Left hindlimb (tissue), 1 donor: ENCODE measurements at places on chromosomes 5 and 9.

- DNase-seq, result no peak
Measured at GRCh38 chr9:107094370-107094769, 188.7 kb upstream of the RAD23B start.

DNA sequence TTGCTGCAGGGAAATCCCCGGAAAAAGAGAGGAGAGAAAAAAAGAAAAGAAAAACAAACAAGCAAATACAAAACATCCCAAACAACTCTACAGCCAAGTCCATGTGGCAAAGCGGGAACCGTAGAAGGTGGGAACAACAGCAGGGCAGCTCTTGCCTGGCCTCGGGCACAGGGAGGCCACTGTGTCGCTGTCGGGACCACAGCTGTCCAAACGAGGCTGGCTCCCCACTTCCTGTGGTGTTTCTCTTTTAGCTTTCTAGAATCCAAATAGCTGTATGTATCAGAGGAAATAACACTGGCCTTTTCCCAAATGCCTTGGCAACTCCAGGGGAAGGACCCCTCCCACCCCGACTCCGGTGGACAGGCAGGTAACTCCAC lies 41.6 kb upstream of the EQTN start:
- DNase-seq, result no peak

- DNase-seq, result no peak
Measured at GRCh38 chr9:125161284-125161918, 18.1 kb upstream of the SCAI start.

- no peak for DNase-seq
Measured at GRCh38 chr9:122780026-122780425, 8.7 kb upstream of the OR5C1 start.

- peak; percentile 87 for DNase-seq
Measured at GRCh38 chr5:53479590-53480415, 626 bp upstream of the FST start.

DNA sequence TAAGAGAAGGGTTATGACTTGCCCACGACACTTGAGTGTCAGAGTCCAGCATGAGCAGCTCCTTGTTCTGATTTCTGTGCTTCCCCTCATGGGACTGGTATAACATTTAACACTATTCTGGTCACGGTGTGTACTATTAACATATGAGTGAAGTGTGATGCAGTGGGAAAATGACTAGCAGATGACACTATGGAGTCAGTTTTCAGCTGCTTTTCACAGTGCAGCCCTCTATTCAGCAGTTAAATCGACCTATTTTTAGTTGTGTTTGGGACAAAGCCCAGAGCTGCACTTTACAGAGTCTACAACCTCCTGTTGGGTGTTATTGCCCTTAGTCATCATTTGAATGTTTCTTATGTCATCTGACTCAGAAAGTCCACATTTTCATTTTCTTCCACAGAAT lies 59.1 kb downstream of the CHSY3 start:
- peak; percentile 32 for DNase-seq

GRCh38 chr5:158737536-158738027 lies 362.1 kb downstream of the EBF1 start:
- no peak for DNase-seq

GRCh38 chr5:180595046-180595379 lies 3.7 kb upstream of the SCGB3A1 start:
- DNase-seq, result no peak

DNA sequence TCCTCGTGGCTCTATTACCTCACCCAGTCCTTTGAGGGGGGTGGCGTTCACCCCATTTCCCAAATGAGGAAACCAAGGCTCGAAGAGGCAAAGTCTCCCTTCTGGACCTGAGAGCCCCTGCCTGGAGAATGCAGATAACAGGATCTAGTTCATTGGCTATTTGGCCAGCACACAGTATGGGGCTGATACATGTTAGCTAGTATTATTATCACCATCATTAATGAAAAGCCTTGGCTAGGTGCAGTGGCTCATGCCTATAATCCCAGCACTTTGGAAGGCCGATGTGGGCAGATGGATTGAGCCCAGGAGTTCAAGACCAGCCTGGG lies 4.3 kb downstream of the SH3GLB2 start:
- no peak for DNase-seq

DNA sequence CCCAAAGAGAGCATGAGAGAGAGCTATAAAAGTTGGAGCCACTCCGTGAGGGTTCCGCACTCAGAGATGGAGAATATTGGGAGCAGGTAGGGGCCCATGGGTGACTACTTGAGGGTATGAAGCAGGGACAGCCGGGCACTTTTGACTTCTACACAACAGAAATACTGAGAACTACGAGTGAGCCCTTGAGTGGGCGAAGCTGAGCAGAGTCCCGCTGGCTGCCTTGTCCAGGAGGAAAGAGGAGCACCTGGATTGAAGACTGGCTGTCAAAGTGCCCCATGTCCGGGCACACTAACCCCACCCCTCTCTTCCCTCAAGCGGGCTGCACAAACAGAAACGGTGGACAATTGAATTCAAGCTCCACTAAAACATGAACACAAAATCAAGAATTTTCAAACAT lies 33.6 kb downstream of the FYB1 start:
- DNase-seq, result no peak

DNA sequence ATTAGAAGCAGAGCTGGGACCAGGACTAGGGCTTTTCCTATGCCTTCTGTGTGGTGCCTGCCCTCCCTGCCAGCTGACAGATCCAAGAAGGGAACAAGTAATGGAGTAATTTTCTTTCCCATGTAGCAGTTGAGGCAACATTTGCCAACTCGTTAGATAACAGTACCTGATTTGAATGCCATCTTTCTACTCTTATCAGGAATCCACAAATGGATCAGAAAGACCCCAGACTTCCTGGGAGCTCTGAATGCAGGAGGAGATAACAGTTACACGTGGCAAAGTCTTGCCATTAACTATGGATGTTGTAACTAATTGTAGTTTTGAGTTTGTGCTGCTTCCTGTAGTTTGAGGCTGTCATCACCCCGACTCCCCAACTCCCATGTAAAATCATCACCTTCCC lies 39.2 kb downstream of the RCL1 start:
- no peak for DNase-seq

- no peak for DNase-seq
Measured at GRCh38 chr5:7978991-7979390, 110.0 kb downstream of the MTRR start.

DNA sequence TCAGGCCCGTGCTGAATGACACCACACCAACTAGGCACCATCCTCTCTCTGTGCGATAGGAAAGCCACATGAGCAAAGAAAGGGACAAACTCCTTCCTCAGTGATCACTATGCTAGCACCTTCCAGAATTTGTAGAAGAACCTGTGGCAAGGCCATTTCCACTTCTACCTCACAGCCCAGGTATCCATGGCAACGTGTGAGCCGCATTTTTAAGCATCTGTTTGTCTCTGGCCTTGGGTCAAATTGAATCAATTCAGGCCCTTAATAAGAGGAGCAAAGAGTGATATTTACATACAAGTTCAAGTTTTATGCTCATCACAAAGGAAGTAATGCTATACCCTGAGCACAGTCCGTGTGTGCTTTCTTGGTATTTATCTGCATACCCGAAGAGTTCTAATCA lies 179.3 kb downstream of the SLC12A2 start:
- DNase-seq, result no peak

DNA sequence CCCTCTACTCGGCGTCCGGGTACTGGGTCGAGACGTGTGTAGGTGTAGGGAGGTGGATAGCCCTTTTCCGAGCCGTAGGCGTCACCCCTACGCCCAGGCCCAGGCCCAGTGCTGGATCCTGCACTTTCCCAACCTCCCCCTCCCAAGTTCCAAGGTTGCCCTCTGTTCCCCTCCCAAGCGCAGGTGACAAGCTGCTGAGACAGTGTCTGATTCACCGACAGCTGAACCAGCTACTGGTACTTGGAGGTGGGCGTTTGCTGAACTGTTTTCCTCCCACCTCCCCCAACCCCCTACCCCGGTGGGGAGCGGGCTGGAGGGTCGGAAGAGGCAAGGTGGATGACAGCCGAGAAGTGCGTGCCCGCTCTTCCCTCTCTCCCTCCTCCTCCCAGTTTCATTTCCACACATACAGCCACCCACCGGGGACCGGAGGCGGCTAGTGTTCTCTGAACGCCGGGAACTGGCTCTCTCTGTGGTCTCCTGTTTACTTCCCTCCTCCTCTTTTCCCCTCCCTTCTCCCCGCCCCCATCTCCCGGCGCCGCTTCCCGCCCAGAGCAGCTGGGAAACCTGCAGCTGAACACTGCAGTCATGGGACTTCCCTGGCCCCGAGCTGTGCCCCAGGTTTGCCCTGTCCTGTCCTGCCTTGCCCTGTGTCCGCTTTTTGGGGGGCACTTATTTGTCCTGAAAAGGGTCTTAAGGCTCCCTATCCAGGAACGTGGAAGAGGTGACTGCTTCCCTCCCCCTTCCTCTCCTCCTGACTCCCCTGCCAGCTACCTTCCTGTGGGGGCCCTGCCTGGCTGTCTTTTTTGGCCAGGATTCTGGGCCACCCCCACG lies 6.2 kb upstream of the KLF9 start:
- DNase-seq, result peak; percentile 91

DNA sequence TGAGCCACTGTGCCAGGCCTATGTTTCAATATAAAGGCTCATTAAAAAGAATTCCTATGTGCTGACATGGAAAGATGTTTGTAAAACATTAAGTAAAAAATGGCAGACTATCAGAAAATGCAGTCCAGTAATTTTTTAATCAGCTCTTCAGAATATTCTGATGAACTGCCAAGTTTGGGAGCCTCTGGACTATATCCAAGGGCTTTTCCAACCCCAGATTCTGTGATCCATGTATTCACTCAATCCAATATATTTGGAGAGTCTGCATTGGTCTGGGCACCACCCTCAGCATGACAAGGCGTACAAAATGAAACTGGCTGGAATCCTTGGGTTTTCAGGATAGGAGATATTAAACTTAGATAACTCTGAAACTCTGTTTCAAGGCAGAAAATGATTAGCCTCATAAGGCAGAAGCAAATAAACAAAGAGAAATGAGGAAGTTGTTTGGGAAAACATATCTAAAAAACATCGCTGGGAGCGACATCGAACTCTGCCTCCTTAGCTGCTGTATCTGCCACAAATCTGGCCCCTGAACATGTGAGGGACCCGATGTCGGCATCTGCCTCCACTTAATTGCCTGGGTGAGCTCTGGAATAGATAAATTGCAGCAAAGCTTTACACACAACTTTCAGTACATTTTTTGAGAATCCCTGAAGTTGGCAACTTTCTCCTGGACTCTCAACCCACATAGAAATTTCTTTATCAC lies 14.4 kb downstream of the PDE6A start:
- DNase-seq, result no peak

DNA sequence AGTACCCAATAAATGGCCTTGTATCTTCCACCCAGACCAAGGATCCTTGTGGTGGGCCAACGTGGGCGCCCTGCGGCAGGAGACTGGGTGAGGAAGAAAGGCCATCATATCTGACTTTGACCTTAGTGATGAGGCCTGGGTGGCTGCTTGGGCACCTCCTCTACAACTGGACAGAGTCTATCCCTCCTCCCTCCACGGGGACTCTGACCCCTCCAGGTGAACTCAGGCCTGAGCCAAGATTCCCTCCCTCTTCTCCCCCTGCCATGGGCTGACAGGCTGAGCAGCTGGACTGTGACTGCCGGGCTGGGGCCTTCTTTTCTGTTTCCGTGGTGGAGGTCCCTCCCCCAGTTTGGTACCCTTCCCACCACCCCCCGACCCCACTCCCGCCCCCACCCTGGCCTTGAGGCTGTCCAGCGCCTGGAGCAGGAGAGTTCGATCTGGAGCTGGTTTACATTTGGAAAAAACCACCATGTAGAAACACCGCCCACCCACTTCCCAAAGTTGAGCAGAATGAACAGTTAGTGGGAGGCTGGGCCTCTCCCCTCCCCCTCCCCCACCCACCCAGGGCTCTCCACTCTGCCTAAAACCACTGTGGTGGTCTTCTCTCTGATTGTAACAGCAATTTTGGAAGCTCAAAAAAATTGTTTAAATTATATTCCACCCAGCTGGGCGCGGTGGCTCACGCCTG lies 1.2 kb upstream of the PHYHD1 start:
- DNase-seq, result no peak

DNA sequence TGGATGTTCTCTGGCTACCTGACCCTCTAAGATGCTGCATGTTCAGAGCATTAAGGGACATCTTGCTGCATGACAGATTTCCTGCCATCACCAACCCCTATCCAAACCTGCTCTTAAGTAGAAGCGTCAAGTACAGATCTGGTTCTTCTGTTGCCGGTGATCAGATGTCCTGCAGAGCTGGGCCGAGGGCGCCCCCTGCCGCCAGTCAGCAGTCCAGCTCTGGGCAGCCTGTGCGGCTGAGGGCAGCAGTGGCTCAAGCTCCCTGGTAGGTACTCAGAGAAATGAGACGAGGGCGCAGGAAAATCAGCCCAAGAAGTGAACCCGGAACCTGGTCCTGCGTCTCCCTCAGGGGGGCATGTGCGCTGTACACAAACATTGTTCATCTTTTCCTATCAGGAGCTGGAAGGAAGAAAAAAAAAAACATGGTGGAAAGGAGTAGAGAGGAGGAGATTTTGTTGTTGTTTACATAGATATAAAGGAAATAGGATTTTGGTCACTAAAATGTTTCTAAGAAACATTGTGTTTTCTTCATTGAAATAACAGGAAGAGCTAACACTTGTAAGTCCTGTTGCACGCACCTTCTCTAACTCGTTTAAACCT lies 95.8 kb downstream of the CFAP90 start:
- DNase-seq, result peak; percentile 64

GRCh38 chr9:104923289-104923688 lies 4.7 kb downstream of the ABCA1 start:
- no peak for DNase-seq

DNA sequence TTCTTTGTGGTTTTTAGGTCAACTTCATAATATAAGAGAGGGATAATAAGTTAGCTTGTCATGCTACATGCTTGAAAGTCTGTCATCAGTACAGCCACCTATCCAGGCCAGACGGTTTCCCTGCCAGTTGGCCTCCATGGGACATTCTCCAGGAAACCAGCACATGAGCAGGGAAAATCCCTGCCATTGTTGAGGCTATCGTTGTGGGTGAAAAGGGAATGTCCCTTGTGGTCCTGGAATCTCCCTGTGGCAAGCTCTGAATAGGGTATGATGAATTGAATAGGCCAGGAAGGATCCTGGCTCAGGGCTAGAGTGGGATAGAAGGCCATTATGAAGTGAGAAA lies 12.3 kb downstream of the F2RL1 start:
- DNase-seq, result no peak

DNA sequence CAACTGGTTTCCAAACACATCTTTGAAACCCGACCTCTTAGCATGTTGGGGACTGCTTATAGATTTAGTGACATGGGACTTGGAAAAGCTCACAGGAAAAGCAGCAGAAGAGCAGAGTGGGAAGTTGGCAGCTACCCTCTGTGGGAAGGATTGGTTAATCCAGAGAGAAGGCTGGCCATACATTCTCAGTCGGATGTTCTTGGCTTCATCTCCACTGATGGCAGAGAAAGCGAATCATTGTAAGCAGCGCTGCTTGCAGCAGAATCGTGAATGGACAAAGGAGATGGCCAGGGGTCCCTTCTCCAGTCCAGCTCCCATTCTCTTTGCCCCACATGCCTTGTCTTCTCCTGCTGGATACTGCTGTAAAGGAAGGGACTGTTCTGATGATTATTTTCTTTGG lies 62.7 kb downstream of the MEGF10 start:
- peak; percentile 47 for DNase-seq
